ENCODE measurements at places on chromosomes 1 and 21.

- DNase-seq: no peak
Observed at GRCh38 chr1:118947003-118947765, 41.0 kb downstream of the TBX15 start.

DNA sequence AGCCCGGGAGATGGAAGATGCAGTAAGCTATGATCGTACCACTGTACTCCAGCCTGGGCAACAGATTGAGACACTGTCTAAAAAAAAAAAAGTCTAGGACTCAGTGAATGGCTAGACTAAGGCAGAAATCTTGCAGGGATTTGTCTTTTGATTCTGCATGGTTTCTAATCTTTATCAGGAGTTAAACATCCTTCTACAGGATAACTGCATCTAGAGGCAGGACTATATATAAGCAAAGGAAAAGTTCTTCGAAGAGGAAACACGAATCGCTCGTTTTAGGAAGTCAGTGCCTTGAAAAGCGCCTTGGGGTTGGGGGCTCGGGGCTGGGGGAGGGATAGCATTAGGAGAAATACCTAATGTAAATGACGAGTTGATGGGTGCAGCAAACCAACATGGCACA is 602 bp upstream of the UFC1 start:
- DNase-seq: no peak

- DNase-seq: no peak
Observed at GRCh38 chr1:213600879-213601278, 386.9 kb upstream of the PROX1 start.

DNA sequence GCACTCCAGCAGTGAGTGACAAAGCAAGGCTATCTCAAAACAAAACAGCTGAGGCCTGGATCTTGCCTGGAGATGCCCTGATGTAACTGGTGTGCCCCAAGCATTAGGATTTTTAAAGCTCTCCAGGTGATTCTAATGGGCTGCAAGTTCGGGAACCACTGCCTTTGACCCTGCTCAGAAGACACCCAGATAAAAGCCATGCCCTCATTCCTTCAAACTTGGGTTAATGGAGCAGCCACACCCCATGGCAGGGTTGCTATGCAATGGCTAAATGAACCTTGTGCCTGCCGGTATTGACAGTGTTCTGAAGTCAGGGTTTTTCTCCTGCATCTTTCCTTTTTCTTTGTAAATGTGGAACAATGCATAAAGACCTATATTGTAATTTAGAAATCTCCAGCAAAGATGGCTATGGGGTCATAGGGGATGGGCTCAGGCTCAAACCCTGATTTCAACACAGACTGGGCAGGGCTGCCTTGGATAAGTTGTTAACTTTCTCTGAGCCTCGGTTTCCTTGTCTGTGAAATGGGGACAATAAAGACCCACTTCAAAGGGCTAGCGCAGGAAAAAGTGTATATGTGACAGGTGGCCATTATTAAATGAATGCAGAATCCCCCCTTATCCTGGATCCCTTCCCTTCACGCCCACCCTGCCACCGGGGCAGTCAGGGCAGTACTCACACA is 453 bp downstream of the TFF3 start:
- no peak for DNase-seq

- DNase-seq: peak; percentile 57
Observed at GRCh38 chr1:8423269-8423691, 105.4 kb downstream of the SLC45A1 start.

GRCh38 chr1:5982276-5982675 is 9.9 kb downstream of the NPHP4 start:
- DNase-seq: no peak

DNA sequence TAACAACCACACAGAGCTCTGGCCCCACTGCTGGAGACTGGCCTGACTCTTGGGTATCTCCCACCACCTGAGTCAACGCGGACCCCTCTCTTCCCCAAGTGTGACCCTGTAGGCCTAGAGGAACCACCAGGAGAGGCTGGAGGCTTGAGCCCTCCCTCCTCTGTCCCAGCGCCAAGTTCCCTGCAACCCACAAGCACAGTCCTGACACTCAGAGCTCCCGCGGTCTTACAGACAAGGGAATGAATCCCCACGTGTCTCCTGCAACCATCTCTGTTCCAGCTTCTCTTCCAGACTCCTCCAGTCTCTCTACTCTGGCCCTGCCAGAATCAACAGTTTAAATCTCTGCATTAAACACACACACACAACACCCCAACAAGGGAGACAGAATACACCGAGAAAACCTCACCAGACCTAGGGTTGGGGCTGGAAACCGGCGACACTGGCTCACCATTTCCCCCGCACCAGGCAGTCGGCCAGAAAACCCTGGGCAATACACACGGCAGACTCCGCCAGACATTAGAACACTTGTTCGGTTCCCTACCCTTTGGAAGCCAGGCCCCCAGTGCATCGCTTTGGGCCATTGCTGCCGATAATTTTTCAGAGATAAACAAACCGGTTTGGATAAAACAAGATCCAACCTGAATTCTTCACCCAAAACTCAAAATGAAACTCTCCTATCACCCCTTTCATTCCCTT is 21.7 kb downstream of the CASZ1 start:
- no peak for DNase-seq

DNA sequence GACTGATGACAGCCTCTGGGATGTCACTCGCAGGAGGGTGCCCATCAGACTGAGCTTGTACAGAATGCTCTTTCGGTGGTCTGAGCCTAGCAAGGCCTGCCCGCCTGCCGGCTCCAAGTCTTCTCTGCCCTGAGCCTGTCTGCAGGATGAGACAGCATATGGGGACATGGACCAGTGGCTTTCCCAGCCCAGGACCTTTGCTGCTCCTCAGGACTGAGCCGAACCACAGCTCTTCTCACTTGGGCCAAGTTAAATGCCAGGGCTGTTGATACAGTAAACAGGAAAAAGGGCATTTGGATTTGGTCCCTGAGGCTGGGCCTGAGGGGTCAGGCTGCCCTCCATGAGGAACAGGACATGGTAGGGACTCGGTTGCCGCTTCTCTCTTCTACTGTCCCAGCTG is 64.3 kb upstream of the EPS8L3 start:
- no peak for DNase-seq

DNA sequence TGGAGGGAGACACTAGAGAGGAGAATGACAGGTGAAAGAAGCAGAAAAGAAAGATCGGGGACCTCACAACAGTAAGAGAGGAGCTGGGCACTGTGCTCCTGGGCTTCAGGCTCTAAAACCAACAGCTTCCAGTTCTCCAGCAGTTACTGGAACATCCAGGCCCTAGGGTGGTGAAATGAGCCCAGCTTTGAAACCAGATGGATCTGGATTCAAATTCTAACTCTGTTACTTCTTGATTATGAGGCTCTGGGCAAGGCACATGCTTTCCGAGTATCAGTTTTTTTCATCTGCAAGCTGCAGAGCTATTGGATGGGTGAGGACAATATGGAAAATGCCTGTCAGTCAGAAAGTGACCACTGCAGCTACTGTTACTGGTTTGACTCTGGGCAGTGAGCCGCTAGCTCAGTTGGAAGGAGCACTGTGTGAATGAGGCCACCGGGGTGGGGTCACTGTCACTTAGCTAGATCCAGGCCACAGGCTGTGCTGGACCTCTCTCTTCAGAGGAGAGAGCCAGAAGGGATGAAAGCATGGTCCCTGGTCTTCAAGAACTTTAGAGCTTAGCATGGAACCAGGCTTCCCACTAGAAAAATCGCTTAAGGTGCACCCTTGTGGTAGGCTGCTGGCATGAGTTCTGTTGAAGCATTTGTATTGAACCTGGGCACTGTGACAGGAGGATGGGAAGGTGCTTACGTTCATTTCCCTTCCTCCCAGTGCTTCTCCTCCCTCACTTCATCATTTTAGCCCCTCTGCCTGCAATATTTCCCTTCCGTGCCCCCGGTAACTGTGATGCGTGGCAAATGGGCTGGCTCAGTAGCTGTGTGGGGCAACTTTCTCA is 12.2 kb downstream of the PLEKHO1 start:
- peak; percentile 15 for DNase-seq

DNA sequence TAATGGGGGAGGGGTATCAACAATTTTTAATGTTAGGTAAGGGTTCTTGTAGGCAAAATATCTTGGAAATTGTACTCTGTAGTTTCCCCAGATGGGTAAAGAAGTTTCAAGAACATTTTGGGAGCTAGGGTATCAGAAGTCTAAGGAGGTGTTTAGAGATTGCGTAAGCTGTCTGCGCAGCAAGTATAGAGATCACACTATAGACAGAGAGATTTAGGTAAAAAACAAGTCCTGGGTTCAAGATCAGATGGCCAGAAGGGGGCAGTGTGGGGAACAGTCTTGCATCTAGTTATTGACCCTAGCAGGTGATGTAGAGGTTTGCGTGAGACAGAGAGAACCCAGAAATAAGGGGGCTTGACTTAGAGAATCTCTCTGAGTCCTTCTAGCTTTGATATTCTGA is 80.8 kb downstream of the S1PR1 start:
- DNase-seq: no peak

DNA sequence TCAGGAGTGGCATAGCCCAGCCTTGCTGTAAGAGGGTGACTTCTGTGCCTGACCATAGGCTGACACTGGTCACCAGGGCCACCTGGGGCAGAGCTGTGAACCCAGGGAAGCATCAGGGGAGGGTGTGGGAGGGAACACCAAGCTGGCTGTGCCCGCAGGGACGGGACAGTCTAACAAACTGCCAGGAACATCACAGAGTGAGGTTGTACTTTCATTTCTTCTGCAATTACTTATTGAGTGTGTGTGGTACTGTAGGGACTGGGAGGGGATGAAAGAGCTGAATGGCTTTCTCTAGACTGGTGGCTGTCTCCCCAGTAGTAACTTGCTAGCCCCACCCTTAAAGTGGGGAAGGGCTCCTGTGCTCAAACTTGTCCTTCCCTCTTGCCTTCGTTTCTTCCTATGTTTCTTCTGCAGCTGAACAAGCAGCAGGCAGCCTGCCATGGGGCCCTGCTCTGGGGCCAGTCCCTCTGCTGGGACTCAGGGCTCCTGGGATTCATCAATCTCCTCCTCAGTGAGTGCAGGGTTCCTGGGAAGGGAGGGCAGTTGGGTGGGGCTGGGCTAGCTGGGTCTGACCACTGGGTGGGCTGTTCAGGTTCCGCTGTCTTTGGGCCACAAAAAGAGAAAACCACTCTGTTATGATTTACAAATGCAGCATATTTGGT is 39.7 kb upstream of the ETV3 start:
- no peak for DNase-seq

DNA sequence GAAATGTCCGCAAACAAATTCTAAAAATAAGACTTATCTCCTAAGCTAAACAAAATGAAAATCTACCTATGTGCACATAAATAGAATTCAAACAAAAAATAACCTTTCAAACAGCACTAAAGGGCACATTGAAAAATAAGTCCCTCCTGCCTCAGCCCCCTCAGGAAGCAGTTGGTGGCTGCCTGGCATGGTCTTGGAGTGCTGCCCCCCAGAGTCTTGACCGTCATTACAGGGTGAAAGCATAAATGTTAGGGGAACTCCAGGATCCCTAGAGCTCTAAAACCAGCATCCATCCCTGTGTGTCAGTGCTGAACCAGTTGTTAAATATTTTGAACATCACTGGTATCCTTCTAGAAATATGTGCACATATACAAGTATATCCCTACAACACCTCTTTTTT is 6.5 kb upstream of the NPL start:
- no peak for DNase-seq

All from germinal center (tissue), 1 donor.